ENCODE measurements at places on chromosomes 16 and 17.
A peak's percentile ranks its signal among the peaks of the same experiment; 100 is the strongest.

GRCh38 chr16:25097276-25097975 lies 14.1 kb upstream of the LCMT1 start:
- no peak for DNase-seq

GRCh38 chr17:1001640-1002411 lies 4.9 kb downstream of the TIMM22 start:
- DNase-seq, result no peak

- no peak for DNase-seq
Observed at GRCh38 chr17:46785696-46786095, 32.8 kb downstream of the WNT3 start.

DNA sequence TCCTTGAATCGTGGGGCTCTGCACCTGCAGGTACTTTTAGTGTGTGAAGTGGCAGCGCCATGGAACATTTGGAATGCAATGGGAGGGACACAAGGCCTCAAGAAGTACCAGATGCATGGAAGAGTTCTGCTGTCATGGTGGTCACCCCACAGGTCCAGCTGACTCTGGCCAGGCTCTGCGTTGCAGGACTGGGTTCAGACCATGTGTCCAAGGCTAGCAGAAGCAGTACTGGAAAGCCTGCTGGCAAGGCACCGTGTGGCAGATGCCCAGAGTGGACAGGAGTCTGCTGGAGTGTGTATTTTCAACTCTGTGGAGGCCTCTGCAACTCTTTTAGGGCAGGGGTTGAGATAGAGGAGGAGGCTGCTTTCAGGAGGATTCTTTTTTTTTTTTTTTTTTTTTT lies 2.1 kb downstream of the PIPOX start:
- no peak for DNase-seq

GRCh38 chr17:43025766-43026537 lies 921 bp downstream of the RND2 start:
- DNase-seq, result no peak

GRCh38 chr16:48188449-48189102 lies 32.8 kb upstream of the ABCC12 start:
- DNase-seq, result peak; percentile 40

DNA sequence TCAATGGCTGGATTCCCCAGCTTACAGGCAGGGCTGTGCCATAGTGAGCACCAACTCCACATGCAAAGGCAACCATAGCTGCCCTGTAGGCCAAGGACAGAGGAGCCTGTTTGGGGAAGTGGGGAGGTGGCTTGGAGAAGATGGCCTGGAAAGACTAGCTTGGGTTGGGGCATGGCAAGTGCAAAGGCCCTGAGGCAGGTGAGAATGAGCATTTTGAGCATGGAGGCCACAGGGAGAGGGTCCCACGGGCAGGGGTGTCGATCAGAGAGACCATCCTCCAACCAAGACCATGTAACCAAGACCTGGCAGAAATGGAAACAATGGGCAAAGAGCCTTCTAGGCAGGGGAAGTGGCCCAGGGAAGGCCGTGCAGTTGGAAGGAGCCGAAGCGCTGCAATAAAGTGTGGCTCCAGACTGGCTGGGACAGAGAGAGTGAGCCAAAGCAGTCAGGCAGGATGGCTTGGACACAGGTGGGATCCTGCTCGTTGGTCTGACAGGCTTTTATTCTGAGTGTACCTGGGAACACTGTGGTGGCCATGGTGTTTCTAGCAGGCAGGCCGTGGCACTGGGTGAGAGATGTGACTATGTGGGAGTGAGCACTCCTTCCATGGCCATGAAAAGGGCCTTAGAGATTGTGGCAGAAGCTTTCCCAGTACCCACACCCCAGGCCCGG lies 24.8 kb upstream of the MPRIP start:
- DNase-seq, result no peak

GRCh38 chr16:85539084-85539483 lies 74.0 kb upstream of the GSE1 start:
- no peak for DNase-seq

GRCh38 chr16:4245077-4245791 lies 3.4 kb upstream of the SRL start:
- no peak for DNase-seq

DNA sequence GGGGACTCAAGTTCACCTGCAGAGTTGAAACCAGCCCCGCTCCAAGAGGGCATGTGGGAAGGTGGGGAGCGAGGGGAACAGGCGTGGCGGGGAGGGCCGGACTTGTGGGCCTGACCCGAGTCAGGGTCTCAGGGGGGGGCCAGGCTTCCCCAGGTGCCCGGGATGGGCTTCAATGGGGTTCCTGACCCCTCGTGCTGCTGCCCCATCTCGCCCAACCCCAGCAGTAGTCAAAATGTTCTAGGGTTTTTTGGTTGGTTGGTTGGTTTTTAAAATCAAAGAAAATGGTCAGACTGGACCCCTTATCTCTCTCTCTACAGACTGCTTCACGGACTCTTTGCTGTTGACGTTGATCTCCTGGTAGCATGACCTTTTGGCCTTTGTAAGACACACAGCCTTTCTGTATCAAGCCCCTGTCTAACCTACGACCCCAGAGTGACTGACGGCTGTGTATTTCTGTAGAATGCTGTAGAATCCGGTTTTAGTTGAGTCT lies 69.5 kb downstream of the AMFR start:
- no peak for DNase-seq

DNA sequence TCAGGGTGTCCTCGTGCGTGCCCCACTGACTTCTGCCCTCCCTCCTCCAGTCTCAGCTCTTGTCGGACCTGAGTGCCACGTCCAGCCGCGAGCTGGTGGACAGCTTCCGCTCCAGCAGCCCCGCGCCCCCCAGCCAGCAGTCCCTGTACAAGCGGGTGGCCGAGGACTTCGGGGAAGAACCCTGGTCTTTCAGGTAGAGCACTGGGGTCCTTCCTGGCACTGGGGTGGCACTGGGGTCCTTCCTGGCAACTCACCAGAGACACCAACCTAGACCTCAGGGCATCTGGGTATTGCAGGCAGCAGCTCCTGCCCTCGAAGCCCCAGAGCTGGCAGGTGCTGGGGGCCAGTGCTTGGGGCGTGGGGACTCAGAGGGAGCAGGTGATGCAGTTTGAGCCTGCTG lies 25.0 kb downstream of the SGSH start:
- no peak for DNase-seq

GRCh38 chr16:89361751-89362539 lies 128.4 kb downstream of the ANKRD11 start:
- DNase-seq, result peak; percentile 77

- DNase-seq, result no peak
Observed at GRCh38 chr16:71460941-71461340, 1.1 kb downstream of the ZNF23 start.

GRCh38 chr17:57420734-57421717 lies 164.7 kb downstream of the MSI2 start:
- DNase-seq, result no peak

GRCh38 chr17:51730303-51731050 lies 428.0 kb downstream of the CA10 start:
- no peak for DNase-seq

- DNase-seq, result no peak
Observed at GRCh38 chr16:80250381-80250780, 290.4 kb upstream of the DYNLRB2 start.

DNA sequence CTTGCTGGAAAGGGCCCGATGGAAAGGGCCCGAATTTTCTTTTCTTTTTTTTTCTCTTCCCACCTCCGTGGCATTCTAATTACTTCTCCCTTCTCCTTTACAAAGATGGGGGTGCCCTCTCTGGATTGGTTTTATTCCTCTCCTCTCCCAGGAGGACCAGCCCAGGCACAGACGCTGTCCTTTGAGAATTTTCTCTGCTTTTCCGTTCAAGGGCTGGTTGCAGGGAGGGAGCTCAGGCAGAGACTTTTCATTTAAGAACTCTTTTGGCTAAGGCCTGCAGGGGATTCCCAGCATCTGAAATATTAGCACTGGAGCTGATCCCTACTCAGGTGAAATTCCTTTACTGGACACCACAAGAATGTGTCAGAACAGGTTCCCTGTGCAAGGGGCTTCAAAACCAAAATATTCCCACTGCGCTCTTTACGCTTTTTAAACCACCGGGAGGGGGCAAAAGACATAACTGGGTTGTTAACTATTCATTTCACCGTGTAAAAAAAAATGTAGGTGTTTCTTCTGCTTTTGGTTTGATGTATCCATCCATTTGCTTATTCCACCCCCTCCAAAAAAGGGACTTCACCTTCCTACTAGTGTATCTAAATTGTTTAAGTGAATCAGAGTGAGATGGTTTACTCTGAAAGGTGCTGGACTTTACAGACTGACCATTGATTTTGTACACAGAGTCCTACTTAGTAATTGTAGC lies 1.4 kb downstream of the NFAT5 start:
- DNase-seq, result peak; percentile 65

GRCh38 chr16:30557707-30557956 lies 542 bp downstream of the ZNF764 start:
- DNase-seq, result no peak

DNA sequence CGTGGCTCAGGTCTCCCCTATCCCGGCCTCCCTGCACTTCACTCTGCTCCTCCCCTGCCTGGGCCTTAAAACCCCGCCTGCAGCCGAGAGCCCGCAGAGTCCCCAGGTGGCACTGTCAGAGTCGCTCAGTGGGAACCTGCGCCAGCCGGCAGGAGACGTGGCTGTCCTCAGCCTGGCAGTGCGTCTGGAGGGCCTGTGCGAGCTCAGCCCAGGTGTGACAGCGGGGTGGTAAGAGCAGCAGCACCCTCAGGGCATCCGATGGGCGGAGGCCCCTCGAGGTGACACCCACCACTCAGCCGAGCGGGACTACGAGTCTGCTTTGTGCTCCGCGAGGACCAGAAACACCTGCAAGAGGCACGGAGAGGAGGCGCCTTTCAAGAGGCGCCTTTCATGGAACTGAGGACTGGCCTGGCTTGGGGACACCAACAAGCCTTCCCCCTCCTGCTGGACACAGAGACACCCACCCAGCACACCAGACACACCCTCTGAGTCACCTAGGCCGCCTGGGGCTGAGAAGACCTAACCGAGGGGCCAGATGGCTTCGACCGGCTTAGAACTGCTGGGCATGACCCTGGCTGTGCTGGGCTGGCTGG lies at the start of gene CLDN9:
TSS of gene CLDN9 (plus strand) at position 96 of the 593 bp plus-strand sequence. CDS start at position 536, 440 bp downstream.
- no peak for DNase-seq

- DNase-seq, result peak; percentile 53
Observed at GRCh38 chr17:76497979-76498875, 3.0 kb downstream of the RHBDF2 start.

GRCh38 chr16:2526135-2526534 lies 5.1 kb downstream of the CEMP1 start:
- DNase-seq, result no peak

DNA sequence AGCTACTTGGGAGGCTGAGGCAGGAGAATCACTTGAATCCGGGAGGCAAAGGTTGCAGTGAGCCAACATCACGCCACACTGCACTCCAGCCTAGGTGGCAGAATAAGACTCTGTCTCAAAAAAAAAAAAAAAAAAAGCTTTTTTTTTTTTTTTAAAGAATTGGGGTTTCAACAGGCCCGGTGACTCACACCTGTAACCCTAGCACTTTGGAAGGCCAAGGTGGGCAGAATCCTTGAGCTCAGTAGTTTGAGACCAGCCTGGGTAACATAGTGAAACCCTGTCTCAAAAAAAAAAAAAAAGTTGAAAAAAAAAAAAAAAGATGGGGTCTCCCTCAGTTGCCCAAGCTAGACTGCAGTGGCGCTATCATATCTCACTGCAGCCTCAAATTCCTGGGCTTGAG lies 6.6 kb upstream of the HEXIM2 start:
- no peak for DNase-seq

DNA sequence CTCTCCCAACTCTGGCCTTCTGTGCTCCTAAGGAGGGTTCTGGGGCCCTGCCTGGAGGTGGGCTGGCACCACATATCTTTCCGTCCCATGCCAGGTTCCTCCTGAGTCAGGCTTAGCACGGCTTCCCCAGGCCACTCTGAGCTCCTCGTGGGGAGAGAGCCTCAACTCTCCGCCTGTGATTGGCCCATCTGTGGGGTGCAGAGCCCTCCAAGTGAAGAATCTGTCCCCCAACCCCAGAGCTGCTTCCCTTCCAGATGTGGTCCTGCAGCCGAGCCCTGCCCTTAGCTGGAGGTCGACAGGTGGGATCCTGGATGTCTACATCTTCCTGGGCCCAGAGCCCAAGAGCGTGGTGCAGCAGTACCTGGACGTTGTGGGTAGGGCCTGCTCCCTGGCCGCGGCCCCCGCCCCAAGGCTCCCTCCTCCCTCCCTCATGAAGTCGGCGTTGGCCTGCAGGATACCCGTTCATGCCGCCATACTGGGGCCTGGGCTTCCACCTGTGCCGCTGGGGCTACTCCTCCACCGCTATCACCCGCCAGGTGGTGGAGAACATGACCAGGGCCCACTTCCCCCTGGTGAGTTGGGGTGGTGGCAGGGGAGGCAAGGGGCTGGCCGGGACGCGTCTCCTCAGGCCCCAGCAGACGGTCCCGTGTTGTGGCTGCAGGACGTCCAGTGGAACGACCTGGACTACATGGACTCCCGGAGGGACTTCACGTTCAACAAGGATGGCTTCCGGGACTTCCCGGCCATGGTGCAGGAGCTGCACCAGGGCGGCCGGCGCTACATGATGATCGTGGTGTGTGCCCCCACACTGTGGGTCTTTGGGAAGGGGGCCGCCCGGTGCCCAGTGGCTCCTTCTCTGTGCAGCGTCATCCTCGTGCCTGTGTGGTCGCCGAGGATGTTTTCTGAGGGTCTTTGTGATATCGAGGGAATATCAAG lies 6.9 kb downstream of the GAA start:
- no peak for DNase-seq

DNA sequence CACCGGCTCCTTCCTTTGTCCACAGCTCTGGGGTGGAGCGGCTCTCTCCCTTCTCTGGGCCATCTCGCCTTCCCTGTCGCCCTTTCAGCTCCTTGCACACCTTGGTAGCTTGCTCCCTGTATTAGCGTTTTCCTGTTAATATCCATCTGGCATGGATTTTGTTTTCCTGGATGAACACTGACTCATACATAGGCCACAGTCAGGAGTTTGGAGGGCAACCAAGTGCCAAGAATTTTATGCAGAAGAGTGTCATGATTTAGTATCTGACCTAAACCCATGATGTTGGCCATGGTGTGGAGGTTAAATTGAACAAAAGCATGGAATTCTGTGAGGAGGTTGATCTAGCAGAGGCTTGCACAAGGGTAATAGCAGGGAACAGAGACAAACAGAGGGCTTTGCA lies 180.9 kb downstream of the AIPL1 start:
- DNase-seq, result no peak

- DNase-seq, result no peak
Observed at GRCh38 chr17:68595496-68595895, 5.7 kb downstream of the FAM20A start.

GRCh38 chr17:47704116-47704515 lies 10.2 kb downstream of the TBKBP1 start:
- DNase-seq, result no peak
